Large intestine (tissue), 12 donors: ENCODE measurements at places on chromosomes 16 and 17.

DNA sequence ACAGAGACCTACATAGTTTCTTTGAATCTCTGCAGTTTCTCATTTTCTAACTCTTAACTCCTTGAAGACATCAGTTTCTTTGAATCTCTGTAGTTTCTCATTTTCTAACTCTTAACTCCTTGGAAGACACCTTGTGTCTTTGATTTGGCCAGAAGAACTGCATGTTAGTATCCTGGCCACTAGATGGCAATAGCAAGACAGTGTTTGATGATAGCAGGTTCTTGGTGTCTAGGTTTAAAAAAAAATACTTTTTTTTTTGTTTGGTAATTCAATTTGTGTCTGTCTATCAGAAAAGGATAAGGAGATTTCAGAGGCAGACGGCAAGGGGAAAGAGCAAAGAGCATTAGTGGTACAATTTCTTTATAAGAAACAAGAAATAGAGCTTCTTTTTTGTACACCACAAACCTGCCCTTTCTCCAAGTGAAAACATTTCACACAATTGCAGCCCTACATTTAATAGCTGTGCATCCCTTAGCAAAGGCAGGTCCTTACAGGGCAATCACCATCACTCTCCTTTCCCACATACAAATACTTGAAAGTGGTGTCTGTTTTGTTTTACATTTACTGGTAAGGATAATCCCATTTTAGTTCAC lies 1324.9 kb upstream of the CDH8 start:
- no peaks in the 10 kb centered on the region for H3K4me1 ChIP-seq
- H3K27me3 ChIP-seq: no peaks in the 10 kb centered on the region
- H3K36me3 ChIP-seq: no peaks in the 10 kb centered on the region
- H3K27ac ChIP-seq: no peak overlapping the region
- no peak overlapping the region for H3K4me3 ChIP-seq

GRCh38 chr17:40260528-40260927 lies 27.2 kb upstream of the CDC6 start:
- H3K27ac ChIP-seq: no peak overlapping the region
- no peaks in the 10 kb centered on the region for H3K4me1 ChIP-seq
- no peaks in the 10 kb centered on the region for H3K27me3 ChIP-seq
- peaks cover 59% of the 10 kb centered on the region for H3K36me3 ChIP-seq
- no peak overlapping the region for H3K4me3 ChIP-seq
- DNase-seq: no peak

GRCh38 chr16:73735018-73735417 lies 561.6 kb upstream of the PSMD7 start:
- no peak overlapping the region for H3K27ac ChIP-seq
- H3K27me3 ChIP-seq: no peaks in the 10 kb centered on the region
- no peak for DNase-seq
- H3K36me3 ChIP-seq: no peaks in the 10 kb centered on the region

- DNase-seq: peak; percentile 26
- H3K36me3 ChIP-seq: no peaks in the 10 kb centered on the region
- H3K27me3 ChIP-seq: peaks cover 35% of the 10 kb centered on the region
- no peaks in the 10 kb centered on the region for H3K4me1 ChIP-seq
- H3K4me3 ChIP-seq: no peak overlapping the region
Measured at GRCh38 chr17:34420254-34420766, 57.3 kb upstream of the CCL1 start.

GRCh38 chr16:67613808-67614207 lies 31.1 kb upstream of the CARMIL2 start:
- no peak for DNase-seq
- H3K36me3 ChIP-seq: peaks cover 46% of the 10 kb centered on the region
- H3K27me3 ChIP-seq: no peaks in the 10 kb centered on the region
- H3K4me3 ChIP-seq: no peak overlapping the region
- no peaks in the 10 kb centered on the region for H3K4me1 ChIP-seq
- no peak overlapping the region for H3K27ac ChIP-seq

DNA sequence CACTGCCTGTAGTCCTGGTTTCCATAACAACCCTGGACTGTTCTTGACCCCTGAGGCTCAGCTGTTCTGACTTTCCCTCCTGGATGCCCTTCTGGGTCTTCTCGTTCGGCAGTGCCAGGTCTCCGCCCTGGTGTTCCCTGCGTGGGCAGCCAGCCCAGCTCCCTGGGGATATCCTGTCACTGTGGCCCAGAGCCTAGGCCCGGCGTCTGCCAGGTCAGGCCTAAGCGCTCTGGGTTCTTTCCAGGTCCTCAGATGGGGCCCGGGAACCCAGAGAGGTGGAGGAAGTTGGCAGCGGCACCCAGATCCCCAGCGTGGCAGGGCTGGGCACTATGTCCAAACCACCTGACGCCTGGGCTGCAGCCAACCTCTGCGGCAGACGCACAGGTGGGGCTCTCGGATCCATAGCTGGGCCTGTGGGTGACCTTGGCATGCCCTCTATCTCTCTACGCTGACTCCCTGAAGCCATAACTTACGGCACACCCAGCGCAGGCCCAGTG lies 12.5 kb upstream of the ATP2A3 start:
- H3K36me3 ChIP-seq: no peaks in the 10 kb centered on the region
- H3K4me1 ChIP-seq: no peaks in the 10 kb centered on the region
- no peak for DNase-seq
- peaks cover 8% of the 10 kb centered on the region for H3K27me3 ChIP-seq
- no peak overlapping the region for H3K27ac ChIP-seq

DNA sequence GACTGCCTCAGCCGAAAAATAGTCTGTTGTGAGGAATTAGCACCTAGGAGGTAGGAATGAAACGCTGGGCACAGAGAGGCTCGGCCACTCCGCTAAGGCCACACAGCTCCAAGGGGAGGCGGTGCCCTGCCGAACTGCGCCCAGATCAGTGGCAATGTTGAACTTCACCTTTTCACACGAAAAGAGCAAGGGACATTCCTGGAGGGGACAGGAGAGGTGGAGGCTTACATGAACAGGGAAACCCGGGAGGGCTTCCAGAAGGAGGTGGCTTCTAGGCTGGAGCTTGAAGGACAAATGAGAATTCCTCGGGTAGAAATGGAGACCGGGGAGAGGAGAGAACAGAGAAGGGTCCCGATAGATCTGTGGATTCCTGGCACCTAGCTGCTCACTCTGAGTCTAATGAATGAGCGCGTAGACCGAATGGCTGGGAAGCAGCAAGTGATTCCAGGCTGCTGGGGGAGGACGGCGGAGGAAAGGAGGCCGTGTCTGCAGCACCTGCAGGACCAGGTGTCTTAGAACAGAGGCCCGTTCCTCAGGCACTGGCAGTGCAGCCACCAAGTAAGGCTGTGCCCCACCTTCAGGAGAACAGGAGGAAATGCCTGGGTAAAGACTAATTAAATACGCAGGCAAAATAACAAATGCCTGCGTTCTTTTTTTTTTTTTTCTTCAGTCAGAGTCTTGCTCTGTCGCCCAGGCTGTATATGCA lies 722 bp upstream of the SLC38A10 start:
- H3K27ac ChIP-seq: peak overlapping the region; percentile 89
- DNase-seq: peak; percentile 80
- peak overlapping the region; percentile 77 for H3K4me3 ChIP-seq
- H3K36me3 ChIP-seq: no peaks in the 10 kb centered on the region
- H3K4me1 ChIP-seq: peaks cover 15% of the 10 kb centered on the region
- H3K27me3 ChIP-seq: no peaks in the 10 kb centered on the region
